Body of pancreas (tissue), 4 donors: ENCODE measurements at places on chromosomes 12 and 14.

DNA sequence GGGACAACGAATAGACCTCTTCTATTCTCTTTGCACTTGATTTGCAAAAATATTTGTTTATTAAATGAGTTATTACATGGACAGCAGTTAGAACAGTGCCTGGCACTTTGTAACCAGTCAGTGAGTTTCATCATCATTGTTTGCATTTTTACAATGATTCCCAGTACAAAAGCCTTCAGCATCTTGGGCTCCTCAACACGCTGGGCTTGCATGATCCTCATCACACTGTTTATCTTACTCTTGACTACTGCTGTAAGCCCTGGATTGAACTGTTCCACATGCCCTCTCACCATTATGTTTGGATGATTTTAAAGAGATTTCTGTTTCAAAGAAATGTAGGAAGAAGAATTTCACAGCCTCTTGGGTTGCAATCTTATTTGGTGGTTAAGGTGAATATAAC, 204.3 kb downstream of the PELI2 start:
- no peak for DNase-seq

- no peak for DNase-seq
Measured at GRCh38 chr12:95788637-95789036, 1.9 kb downstream of the NTN4 start.

DNA sequence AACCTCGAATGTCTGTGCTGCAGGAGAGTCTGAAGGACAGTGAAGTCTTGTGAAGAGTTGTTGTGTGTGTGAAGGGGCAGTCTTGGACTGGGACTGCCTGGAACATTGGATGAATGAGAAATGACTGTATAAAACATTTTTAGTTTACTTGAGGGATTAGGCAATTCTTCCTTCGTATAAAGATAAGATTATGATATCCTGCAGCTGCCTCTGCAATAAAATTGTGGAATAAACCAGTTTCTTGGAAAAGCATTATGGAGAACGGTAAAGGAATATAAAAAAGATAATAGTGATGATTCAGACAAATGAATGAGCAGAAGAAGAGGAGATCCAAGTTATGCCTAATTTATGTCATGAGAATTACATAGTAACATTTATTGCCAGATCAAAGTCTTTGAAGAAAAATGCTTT, 30.9 kb upstream of the LUM start:
- no peak for DNase-seq

GRCh38 chr14:93299416-93299815, 33.4 kb downstream of the BTBD7 start:
- DNase-seq: no peak

DNA sequence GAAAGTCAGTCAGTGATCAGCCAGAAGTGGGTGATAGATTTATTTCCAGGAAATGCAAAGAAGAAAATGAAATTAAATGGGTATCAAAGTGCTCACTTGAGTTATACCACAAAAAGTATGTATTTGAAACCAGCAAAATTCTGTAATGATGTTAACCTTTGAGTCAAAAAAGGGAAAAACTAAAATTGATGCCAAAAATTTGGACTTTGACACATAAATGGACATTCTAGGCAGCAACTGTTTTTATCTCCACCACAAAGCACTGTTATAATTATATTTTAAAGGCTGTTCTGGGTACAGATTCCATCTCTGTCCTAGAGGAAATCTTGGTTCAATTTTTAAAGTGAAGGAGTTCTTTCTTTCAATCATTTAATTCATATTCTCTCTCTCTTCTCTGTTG, 31.7 kb upstream of the KCNJ8 start:
- DNase-seq: no peak

DNA sequence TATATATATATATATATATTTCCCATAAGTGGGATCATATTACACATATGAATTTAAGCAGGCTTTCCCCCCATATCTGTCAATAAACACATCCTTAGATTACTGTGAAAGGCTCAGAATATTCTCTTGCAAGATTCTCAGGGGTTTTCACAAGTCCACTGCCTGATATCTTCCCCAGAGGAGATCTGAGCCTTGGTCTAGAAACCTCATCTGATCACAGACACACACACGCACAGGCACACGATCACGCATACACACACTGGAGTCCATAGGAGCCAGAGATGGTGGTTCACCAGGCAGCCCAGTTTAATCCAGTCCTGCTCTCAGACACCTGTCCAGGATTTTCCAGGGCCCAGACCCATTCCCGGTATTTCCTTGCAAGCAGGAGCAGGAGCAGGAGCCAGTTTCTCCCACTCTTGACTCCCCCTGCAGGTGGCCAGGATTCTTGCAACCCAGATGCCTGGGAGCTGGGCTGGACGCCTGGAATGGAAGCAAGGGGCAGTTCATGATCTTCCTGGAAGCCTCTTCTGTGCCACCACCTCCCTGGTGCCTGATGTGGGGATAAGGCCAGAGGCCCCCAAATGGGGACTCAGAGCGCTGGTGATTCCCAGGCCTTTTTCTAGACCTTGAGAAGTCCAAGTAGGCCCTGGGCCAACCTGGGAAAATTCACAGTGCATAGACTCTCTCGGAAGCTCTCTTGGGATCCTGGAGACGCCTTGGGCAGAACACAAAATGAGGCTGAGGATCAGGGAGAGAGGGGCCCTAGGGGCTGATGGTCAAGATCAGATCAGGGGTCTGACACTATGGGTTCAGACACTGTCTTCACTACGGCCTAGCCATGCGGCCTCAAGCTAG, 16.5 kb upstream of the KRT78 start:
- peak; percentile 79 for DNase-seq

DNA sequence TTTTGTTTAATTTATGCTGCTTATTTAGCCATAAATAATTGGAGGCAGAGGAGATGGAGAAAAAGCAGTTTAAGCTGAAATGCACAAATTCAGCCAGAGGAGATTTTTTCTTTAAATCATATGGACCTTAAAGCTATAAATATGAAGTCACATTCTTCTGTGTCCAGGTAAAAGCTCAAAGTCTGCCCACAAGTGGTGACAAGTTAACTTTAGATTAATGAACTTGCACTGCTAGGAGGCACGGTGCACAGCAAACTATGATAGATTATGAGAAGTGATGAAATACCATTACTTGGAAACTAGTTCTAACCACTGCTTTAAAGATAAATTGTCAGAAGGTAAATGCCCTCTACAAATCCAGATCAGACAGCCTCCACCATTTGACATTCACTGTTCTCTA, 69.0 kb downstream of the IFT81 start:
- no peak for DNase-seq

GRCh38 chr14:31955936-31956579, 121.0 kb upstream of the ARHGAP5 start:
- DNase-seq: no peak

- DNase-seq: peak; percentile 95
Measured at GRCh38 chr14:64736271-64737169, 32.3 kb downstream of the PLEKHG3 start.

- DNase-seq: no peak
Measured at GRCh38 chr12:99200711-99201384, 446.7 kb upstream of the GARIN6 start.

DNA sequence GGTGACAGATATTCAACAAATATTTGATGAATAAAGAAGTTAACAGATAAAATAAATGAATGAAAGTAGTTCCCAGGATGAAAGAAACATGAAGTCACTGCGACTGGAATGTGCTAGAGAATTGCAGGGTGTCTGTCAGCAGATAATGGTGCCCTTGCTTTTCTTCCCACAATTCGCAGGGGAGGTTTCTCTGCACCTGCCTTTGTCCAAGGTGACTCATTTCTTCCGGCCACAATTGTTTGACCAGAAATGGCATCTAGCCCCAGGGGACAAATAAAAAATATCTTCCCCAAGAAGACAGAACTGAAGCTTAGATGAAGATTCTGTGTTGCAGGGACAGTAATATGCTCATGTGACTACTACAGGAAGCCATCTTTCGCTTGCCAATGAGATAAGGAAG, 316.1 kb upstream of the TBX3 start:
- no peak for DNase-seq

DNA sequence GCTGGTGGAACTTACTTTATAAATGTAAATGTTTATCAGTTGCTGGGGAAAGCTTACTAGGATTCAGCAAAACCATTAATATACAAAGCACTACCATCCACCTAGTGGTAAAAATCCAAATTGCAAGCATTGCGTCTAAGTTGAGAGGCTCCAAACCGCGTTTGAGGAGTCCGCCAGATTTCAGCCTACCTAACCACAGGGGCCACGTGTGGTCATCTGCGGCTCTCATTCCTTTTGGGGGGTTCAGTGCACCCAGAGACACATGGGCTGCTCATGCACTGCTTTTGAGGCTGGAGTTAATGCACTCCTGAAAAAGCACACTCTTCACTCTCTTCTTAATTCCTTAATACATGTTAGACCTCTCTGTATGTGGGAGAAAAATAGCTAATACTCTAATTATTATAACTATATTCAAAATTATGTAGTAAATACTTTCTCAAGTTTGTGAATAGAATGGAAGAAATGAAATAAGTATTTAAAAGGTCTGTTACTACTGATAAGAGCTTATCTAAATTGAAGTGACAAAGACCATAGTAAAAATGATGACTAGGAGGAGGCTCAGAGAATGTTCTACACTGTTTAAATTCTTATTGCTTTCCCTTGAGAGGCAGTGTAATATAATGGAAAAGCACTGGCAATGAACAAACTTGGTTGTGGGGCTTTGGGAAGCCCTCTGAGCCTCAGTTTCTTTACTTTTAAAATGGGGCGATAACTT, 41.4 kb upstream of the MANSC4 start:
- DNase-seq: peak; percentile 59

- DNase-seq: no peak
Measured at GRCh38 chr14:41662780-41663472, 56.2 kb downstream of the LRFN5 start.

- no peak for DNase-seq
Measured at GRCh38 chr12:47202176-47202575, 122.4 kb upstream of the AMIGO2 start.

GRCh38 chr12:44063671-44064070, 227.8 kb downstream of the TMEM117 start:
- DNase-seq: no peak

GRCh38 chr12:120141336-120141735, 24.8 kb upstream of the RAB35 start:
- DNase-seq: no peak

DNA sequence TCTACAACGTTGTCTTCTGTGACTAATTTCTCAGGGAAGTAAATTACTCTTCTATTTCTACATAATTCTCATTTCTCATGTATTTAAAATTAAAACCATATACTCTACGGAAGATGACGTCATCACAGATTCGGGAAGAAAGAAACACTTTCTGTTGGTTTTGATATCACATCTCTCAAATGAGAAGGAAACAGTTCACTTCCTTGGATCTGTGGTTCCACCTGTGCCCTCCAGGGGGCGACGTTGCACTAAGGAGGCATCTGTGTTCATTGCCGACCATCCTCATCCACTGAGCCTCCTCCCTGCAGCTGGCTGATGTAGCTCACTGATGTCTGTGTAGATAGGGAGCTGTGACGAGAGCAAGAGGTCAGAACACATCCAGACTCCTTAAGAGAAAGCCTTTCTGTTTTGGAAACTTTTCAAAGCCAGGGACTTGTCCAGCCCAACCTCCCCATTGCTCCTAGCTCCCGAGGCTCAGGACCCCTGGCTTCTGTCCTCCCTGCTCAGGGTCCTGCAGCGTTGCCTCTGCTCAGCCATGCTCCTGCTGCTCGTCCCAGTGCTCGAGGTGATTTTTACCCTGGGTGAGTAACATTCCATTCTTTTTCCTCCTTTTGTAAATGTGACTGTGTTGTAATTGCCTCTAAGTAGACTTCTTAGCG, 172.7 kb upstream of the OR4E1 start:
- DNase-seq: peak; percentile 7

GRCh38 chr14:48546996-48547395, 871.6 kb upstream of the MDGA2 start:
- DNase-seq: no peak

GRCh38 chr14:30656190-30656632, 34.1 kb downstream of the SCFD1 start:
- DNase-seq: peak; percentile 34

- peak; percentile 85 for DNase-seq
Measured at GRCh38 chr14:64812412-64812811, 67.3 kb downstream of the SPTB start.

DNA sequence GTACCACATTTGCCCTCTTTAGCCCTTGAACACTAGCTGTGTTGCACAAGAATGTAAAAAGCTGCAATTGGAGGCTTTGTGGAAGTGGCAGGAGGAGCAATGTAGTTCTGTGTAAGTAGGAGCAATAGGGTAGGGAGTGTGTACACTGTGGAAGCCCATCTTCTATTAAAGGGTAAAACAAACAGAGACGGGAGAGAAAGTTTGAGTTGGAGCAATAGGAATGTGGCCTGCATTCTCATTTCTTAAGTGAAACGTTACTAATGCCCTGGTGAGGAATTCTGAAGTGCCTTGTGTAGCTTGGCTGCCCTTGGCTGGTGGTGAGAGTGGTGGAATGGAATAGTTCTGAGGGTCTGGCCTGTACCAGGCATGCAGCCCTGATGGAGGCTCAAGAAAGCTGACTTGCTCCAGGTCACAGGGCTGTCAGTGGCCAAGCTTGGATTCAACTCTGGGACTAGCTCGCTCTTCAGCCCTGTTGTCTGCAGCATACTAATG, 38.8 kb upstream of the ATP23 start:
- no peak for DNase-seq

GRCh38 chr12:125249932-125250331, 184.7 kb downstream of the AACS start:
- no peak for DNase-seq

GRCh38 chr12:72535212-72535990, 263.2 kb downstream of the TRHDE start:
- DNase-seq: no peak
